ENCODE measurements at places on chromosomes 2 and 18.

DNA sequence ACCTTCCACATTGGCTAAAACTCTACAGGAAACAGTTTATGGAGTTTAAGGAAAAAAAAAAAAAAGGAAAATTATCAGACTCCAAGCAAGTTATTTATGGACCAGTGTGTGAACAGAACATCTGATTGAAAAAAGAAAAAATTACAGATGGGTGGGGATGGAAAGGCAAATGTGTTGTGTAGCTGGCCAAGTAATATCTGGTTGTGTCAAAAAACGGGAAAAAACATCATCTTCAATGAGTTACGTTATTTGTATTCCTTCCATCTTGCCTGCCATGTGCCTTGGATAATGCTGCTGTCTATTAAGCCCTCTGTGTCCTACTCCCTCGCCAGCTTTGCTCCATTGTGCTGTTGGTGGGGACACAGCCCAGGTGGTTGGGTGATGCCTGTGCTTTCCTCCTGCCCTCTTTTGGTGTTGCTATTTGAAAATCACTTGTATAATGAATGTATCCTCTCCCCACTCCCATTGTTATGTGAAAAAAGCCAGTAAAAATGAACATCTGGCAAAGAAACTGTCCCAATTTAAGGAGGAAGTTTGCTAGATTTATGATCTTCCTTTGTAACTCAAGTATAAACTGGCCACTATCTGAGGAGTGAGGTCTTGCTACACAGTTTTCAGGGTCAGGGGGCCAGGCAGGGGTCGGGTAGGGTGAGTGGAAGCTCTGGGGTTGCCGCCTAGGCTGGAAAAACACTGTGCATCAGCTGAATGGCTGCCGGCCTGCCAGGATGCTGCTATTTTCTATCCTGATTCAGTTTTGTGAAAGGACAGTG is 155.9 kb downstream of the FMNL2 start:
- DNase-seq = no peak

DNA sequence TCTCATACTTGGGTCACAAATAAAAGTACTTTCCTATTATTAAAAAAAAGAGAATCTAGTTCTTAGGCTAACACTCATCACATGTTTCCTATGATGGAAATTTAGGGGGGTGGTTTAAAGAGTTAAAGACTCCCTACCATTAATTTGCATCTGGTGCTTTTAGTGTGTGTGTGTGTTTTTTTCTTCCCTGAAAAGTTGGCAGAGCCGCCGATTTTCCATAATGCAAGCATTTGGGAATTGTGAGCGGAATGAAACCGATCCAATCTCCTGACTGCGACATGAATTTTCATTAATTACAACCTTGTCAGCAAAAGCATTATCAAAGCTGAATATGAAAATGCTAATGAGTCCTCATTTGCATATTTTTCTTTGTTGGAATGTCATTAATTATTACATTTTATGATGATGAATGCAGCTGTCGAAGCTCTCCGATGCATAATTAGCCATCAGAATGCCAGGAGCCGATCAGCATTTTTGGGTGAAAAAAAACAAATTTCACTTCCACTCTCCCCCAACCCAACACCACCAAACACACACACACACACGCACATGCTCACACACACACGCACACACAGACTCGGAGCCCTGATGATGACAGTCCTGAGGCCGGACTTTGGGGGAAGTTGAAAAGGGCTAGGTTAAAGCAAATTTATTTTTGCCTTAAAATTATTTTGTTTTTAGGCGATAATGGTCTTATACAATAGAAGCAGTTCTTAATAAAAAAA is 165.4 kb downstream of the TCF4 start:
- no peak for DNase-seq

- DNase-seq = no peak
Observed at GRCh38 chr2:160305081-160305750, 105.1 kb upstream of the ITGB6 start.

DNA sequence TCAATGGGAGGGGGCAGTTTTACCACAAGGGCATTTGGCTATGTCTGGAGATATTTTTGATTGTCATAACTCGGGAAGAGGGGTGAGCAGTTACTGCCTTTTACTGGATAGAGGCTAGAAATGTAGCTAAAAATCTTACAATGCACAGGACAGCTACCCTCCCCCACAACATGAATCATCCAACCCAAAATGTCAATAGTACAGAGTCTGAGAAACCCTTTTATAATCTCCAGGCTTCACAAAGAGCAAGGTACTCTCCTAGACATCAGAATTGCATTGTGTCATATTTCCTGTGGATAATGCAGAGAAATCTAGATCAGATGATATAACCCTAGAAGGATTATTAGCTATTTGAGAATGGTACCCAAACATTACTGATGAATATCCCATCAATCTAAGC is 277.1 kb upstream of the NRP2 start:
- DNase-seq = no peak

DNA sequence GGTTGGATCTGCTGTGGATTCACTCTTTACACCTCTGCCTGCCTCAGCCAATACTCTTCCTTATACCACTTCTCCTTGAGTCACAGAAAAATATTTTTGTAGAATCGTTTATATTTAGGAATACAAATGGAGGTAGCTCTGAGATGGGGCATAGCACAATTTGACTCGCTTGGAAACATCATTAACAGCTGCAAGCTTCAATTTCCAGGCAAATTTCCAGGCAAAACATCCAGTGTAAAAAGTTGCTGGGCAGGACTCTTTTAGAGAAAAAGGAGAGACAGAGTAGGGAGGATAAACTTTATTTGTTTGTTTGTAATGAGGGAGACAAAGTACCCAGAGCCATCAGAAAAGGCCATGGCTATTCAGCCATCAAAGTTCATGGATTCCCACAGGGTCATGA is 74.4 kb upstream of the SOX11 start:
- no peak for DNase-seq

DNA sequence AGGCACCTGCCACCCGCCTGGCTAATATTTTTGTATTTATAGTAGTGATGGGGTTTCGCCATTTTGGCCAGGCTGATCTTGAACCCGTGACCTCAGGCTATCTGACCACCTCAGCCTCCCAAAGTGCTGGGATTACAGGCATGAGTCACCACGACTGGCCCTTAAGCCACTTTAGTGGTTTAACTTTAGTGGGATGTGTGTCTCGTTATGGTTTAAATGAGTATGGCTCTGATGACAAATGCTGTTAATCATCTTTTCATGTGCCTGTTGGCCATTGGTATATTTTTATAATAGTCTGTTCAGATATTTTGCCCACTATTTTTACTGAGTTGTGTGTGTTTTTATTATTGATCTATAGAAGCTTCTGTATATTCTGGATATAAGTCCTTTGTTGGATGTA is 205.9 kb downstream of the MYO1B start:
- DNase-seq = no peak

- DNase-seq = no peak
Observed at GRCh38 chr2:139478165-139478914, 698.1 kb upstream of the NXPH2 start.

- DNase-seq = no peak
Observed at GRCh38 chr18:22447792-22448191, 30.1 kb upstream of the CTAGE1 start.

DNA sequence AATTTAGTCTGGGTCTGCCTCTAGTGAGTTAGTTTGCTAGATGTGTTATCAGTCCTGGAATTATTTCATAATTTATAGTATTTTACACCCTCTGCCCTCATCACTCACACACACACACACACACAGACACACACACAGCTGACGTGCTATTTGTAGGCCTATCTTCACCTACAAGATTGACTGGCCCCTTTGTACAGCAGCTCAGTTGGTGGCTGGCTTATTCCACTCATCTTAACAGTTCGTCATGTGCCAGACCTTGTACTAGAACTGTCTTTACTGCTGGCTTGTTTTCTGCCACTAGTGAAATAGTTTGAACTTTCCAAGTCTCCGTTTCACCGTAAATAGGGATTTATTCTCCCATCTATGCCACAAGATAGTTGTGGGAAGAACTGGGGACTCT is 21.3 kb downstream of the CENPO start:
- no peak for DNase-seq

DNA sequence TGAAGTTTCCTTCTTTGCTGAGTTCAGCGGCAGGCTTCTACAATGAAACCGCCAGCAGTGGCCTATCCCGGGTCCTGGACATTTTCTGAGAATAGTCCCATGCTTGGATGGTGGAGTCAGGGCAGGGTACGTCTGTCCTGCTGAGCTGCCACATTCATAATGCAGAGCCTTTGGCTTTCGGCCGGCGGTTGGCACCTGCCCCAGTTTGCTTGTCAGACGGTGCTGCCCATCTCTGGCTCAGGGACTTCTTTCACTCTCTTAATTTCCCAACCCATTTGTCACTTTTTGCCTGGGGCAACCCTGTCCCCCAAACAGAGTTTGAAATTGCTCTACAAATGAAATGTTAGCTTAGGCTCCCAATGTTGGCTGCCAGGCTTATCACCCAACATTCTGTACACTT is 57.2 kb downstream of the SOX11 start:
- no peak for DNase-seq

DNA sequence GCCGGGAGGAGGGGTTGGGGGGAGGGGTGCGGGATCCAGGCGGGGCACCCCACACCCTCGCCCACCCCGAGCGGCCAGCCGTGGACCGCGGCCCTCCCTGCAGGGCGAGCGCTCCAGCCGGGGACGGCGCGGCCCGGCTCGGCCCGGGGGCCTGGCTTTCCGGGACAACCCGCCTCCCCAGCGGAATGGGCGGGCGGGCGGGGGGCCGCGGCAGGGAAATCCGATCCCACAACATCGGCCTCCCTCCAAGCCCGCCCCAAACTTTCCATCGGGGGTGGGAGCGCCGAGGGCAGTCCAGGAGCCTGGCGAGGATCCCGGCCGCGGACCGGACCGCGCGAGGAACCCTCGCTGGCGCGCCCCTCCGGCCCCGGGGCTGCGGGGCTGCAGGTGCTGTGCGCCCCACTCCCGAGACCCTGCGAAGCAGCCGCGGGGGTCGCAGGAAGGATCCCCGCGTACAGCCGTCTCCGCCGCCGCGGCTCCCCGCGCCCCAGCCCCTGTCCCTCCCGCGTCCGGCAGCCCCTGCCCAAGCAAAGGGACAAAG is 529 bp downstream of the SEMA4C start:
- DNase-seq = no peak

- no peak for DNase-seq
Observed at GRCh38 chr2:68046642-68047240, 16.1 kb downstream of the C1D start.

DNA sequence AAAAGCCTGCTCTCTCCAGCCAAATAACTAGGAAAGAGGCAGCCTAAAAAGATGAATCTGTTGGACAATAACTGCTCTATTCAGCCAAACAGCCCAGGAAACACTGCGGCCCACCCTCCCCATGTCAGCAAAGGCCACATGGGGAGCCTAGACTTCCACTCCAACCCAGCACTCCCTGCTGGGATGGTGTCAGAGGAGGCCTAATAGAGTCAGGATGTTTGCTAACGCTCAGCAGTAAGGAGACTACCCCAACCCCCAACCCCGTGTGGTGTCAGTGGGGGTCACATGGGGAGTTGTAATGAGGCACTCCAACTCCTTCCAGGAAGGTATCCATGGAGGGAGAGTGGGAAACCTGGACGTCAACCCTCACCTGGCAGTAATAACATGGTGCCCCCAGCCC is 41.6 kb downstream of the ZBTB7C start:
- DNase-seq = no peak

GRCh38 chr2:231203087-231203486 is 4.7 kb downstream of the ARMC9 start:
- DNase-seq = no peak

DNA sequence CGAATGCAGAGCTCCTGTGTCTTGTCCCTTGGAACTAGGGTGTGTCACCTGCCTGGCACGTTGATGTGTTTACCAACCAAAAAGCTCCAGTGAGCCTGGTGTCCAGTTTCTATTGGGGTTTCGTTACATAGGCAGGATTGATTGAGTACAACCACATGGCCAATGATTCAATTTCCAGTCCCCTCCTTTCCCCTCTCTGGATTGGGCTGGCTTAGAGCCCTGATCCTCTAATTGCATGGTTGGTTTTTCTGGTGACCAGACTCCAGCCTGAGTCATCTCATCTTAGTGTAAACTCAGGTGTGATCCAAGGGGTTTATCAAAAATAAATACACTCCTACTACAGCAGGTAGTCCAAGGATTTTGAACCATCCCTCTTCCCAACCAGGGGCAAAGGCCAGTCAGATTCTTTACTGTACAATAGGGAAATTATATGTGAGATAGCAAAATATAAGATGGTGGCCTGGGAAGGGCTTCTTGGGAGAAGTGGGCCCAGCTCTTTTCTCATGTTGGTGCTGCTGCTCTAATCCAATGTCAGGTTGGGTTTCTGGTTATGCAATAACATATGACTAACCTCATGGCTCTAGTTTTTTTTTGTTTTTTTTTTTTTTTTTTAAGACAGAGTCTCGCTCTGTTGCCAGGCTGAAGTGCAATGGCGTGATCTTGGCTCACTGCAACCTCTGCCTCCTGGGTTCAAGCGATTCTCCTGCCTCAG is 64.7 kb upstream of the MGAT5 start:
- no peak for DNase-seq

DNA sequence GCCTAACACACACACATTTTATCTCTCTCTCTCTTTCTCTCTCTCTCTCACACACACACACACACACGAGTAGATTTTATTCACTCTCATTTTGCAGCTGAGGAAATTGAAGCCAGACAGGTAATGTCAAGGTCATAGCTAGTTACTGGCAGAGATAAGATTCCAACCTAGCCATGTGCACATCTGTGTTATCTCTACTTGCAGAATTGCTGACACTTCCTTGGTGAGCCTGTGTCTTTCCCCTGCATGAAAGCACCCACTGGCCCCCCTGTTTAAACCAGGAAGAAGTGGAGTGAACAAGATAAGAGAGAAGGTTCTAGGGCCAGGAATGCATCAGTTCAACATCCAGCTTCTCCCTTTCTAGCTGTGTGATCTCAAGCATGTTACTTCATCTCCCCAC is 423.7 kb downstream of the TXNL1 start:
- DNase-seq = no peak
